Nasal cavity respiratory epithelium epithelial cell of viscerocranial mucosa (primary cell): ENCODE measurements at places on chromosomes 6 and 20. TPM values are rescaled to one million over a fixed set of nuclear protein-coding genes. Genes with fewer than 3 reads are reported as not detected.

Gene BNIP5
- not detected in 2 replicates for total RNA-seq

Gene MAS1
- not detected in 2 replicates for total RNA-seq

Gene TSHZ2
- 1.0 and 8.8 TPM in 2 replicates for total RNA-seq

Gene KCNB1
- under 0.01 TPM in 1 of 2 replicates, not detected in the other for total RNA-seq

Gene SENP6
- total RNA-seq = 59.8 and 89.5 TPM in 2 replicates

Gene IPCEF1
- 0.34 and 1.00 TPM in 2 replicates for total RNA-seq

Gene FAM209B
- total RNA-seq = under 0.01 TPM in 1 of 2 replicates, not detected in the other

Gene TP53RK
- 16.5 and 17.4 TPM in 2 replicates for total RNA-seq

Gene C6orf58
- not detected in 2 replicates for total RNA-seq

Gene HLA-G
- 2.9 and 9.9 TPM in 2 replicates for total RNA-seq

Gene SLC12A5
- total RNA-seq = 0.07 TPM in 1 of 2 replicates, not detected in the other
